ENCODE measurements at places on chromosomes 11 and 22.
A peak's percentile ranks its signal among the peaks of the same experiment; 100 is the strongest.

DNA sequence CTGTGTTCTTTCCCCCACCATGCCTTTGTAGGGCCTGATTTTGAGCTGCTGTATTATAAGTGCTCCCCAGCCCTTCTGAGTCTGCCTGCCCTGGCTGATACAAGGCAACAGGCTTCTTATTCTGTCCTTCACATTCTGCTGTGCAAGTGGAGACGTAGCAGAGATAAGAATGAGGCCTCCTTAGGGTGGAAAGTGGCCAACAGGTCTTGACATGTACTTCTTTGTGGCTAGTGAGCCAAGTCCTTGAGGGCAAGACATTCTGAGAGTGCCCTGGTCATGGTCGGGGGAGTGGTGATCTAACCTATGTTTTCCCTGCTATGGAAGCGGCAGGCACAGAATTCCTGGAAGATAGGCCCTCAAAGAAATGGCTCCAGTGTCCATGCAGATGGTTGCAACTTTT lies 235.7 kb upstream of the CADM1 start:
- DNase-seq, result no peak

DNA sequence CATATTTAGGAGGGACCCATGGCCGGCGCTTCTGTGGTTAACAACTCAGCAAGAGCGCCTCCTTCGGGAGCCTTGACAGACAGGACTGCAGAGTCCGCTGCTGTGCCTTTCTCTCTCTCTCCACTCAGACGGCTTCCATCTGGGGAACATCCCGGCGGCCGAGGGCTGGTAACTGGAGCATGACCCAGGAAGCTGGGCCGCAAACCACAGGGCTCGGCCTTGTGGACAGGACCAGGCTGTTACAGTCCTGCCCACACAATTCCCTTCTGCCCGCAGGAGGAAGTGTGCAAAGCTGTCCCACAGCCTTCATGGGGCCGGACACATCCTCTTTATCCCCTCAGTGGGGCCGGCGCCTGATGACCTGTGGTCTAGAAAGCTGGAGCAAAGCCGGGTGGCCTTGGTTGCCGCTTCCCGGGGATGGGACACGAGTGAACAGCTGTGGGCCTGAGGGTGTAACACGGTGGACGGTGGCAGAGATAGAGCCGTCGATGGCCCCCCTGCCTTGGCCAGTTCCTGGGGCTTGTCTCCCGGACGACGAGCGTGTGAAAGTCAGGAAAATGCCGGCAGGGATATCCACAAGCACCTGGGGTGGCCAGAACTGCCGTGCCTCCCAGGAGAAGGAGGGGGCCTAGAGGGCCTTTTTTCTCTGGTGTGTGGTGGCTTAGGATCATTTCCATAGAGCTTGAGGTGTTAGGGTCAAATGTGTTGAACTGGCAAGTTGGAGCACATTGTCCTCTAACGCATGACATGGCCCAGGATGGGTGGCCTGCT lies 50.1 kb downstream of the FBLN1 start:
- DNase-seq, result no peak

DNA sequence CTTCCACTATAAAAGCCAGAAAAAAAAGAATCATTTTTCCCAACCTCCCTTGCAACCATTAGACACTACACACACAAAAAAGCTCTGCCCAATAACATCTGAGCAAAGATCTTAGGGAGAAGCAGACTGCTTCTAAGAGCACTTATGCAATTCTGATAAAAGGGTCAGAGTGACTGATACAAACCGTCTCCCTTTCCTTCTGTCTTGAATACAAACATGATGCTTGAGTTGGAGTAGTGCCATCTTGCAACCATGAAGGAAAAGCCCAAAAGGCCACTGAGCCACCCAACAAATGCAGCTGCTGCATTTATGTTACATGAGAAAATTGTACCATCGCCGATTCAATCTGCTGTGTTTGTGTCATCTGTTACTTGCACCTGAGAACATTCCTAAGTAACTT lies 47.6 kb upstream of the EED start:
- no peak for DNase-seq

- no peak for DNase-seq
Measured at GRCh38 chr11:115616971-115617370, 112.8 kb upstream of the CADM1 start.

GRCh38 chr11:116891746-116892145 lies 54.3 kb upstream of the APOA1 start:
- no peak for DNase-seq

- no peak for DNase-seq
Measured at GRCh38 chr22:19504900-19505734, 19.1 kb downstream of the CLDN5 start.

DNA sequence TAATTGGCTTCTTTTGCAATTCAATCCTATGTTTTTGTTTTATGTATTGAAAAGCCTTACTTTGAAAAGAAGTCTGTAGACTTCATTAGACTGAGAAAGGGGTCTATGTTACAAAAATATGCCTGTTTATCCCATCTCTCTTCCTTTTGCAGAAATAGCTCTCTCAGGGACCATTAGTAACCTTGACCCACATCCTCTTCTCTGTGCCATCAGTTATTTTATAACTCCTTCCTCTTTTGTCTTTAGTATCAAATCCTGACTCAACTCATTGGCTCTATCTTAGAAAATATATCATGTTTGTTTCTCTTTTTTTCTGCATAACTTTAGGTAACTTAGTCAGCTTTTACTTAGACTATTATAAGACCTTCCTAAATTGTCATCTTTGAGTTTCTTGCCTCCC lies 20.3 kb downstream of the ZC3H12C start:
- no peak for DNase-seq

DNA sequence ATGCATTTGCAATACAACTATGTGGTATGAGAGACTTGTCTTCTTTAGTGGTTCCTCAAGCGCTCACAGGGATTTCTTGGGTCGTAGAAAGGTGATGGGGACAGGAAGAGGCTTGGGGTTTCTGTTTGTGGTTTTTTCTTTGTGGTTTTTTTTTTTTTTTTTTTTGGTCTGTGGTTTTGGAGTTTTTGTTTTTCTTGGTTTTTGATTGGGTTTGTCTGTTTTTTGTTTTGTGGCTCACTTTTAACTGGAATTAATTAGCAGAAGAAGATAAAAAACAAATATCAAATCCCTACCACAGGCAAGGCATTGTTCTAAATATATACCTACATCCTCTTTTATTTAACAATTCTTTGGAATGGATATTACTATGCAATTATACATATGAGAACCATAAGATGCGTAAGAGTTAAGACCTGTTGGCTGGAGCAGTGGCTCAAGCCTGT lies 5.5 kb downstream of the TTC28 start:
- DNase-seq, result no peak

- DNase-seq, result no peak
Measured at GRCh38 chr11:130817330-130817944, 98.8 kb downstream of the SNX19 start.

DNA sequence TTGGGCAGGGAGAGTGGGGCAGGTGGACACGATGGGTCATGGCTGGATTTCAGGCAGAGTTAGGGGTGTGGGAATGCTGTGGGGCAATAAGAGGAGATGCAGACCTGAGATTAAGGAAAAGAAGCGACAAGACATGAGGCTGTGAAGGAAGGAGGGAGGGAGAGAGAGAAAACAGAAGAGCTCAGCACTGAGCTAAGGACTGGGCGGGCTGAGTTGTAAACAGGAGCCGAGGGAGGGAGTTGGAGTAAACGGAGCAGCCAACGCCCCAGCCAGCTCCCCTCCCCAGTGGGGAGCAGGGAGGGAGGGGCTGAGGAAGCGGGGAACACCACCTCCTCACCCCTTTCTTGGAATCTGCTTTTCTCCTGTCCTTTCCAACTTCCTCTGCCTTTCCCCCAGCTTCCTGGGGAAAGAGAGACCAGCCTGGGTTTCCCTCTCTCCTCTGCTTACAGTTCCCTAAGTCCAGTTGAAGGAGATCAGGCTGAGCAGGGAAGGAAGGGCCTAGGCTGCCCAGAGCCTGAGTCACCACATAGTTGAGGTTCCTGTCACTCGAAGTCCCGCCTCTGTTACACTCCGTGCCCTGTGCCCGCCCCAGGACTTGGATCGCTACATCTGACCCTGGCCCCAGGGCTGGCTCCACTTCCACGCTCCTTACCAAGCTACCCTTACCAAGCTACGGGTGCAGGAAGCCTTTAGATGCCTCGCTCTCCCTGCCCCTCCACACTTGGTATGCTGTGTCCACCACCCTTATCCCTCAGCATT lies 6.7 kb upstream of the AHNAK start:
- DNase-seq, result no peak

DNA sequence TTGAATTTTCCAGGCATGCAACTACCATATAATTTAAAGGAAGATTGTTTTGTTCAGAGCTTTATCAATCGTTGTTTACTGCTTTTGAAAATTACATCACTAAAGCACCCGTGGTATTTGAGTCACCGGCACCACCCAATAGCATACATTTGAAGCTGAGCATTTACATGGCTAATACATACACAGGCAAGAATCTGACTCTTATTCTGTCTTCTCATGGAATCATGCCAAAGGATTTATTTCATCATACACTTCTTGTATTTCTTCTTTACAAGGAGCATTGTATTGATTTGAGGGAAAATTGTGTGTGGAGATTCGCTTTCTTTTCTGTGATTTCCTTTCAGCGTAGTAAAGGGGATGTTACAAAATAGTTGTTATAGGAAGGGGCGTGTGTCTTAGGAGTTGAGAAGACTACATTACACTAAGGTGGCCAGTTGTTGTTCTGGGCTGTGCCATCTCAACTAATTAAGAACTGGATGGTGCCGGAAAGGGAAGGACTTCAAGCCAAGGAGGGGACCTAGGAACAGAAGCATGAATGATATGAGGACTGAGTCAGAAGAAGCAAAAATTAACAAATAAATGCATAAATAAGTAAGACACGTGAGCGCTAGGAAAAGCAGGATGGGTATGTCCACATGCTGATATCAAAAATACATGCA lies 12.9 kb upstream of the CD3E start:
- DNase-seq, result no peak

GRCh38 chr22:17570851-17571631 lies 7.7 kb downstream of the SLC25A18 start:
- no peak for DNase-seq

GRCh38 chr11:77879218-77879617 lies 58.3 kb downstream of the AAMDC start:
- DNase-seq, result peak; percentile 3

GRCh38 chr22:38753948-38754750 lies 1.6 kb downstream of the SUN2 start:
- peak; percentile 64 for DNase-seq

DNA sequence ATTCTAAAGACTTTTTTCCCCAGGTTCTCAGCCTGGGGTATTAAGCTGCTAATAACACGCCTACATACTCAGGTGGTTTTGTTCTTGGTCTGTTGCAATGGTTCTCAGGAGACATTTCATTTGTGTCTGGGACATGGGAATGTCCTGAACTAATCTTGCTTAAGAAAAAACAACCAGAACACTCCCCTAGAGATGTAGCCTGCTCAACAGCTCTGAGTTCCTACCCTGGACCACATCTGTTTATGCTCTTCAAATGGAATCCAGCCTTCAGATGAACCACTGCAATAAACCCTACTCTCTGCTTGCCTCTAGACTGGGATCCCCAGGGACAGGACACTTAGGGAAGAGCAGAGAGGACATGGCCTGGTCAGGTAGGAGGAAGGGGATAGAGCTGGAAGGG lies 29.9 kb downstream of the RELT start:
- no peak for DNase-seq

DNA sequence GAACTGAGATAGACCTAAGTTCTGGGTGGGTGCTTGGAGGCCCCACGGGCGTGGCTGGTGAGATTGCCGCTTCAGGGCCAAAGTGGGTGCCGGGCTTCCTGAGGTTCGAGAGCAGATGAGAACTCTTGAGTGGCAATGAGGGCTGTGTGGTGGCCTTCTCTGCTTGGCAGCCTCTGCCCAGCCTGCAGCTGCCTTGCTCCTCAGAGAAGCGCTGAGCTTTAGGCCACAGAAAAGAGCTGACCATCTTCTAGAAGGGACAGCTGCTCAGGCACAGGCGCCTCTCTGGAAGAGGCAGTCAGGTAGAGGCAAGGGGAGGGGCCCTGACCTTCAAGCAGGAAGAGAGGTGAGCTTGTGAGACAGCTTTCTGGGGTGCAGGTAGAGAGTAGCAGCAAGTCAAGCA lies 72.8 kb downstream of the MED15 start:
- no peak for DNase-seq

DNA sequence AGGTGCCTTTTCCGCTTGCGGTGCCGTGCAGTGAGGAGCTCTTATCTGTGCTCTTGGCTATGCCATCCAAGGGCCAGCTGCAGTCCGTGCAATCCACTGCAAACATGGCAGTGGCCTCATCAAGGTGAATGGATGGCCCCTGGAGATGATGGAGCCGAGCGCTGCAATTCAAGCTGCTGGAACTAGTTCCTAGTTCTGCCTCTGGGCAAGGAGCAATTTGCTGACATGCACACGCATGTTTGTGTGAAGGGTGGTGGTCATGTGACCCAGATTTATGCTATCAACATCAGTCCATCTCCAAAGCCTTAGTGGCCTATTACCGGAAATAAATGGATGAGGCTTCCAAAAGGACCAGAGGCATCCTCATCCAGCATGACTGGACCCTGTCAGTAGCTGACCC lies 3.1 kb upstream of the EHD1 start:
- no peak for DNase-seq

DNA sequence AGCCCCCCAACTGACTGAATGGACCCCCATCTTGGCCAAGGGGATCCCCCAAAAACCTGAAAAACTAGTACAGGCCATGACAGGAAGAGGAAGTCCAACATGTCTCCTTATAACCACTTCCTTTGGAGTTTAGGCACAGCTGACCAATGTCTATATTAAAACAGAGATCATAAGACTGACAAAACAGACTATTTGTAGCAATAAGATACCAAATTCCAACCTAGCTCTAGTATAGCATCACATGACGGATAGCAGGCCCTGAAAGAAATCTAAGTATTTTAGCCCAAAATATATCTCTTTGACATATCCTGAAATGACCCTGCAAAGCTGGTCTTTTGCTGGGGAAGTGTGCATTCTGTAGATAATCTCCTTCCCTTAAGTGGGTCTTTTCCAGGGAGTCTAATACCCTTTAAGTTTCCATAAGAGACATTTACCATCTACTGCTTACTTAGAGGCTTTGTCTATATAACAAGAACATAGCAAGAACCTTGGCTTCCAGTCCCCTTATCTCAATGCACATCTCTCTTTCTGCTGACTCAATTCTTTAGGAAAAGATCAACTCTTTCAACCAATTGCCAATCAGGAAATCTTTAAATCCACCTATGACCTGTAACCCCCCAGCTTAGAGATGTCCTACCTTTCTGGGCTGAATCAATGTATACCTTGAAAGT lies 34.9 kb upstream of the ACER3 start:
- DNase-seq, result peak; percentile 25

GRCh38 chr11:24588081-24588480 lies 91.2 kb downstream of the LUZP2 start:
- DNase-seq, result no peak

GRCh38 chr11:100932474-100933100 lies 197.0 kb downstream of the PGR start:
- DNase-seq, result peak; percentile 41

- DNase-seq, result peak; percentile 81
Measured at GRCh38 chr11:113532697-113533424, 57.7 kb upstream of the DRD2 start.

DNA sequence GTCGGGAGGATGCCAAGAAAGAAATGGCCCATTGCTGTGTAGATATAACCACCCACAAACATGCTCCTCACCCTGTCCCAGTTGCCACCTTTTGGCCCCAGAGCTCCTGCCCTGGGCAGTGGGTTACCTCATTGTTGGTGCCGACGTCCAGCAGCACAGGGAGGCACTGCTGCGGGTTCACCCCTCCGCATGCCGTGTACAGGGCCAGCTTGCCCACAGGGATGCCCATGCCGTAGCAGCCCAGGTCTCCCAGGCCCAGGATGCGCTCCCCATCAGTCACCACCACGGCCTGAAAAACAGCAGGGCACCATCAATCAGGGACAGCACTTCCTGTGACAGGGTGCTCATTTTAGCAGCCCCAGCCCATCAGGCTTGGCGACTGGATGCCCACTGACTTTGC lies 123.1 kb downstream of the CCDC81 start:
- DNase-seq, result no peak

- DNase-seq, result no peak
Measured at GRCh38 chr22:41132550-41132949, 40.2 kb downstream of the EP300 start.

Measured in NCI-H524 (cell line).